ENCODE measurements at places on chromosomes 6 and 20. TPM values are rescaled to one million over a fixed set of nuclear protein-coding genes. Genes with fewer than 3 reads are reported as not detected.

Gene PRL
- not detected for total RNA-seq

Gene EPHA7
- 4.8 TPM for total RNA-seq

Gene PLA2G7
- 0.31 TPM for total RNA-seq

Gene F13A1
- 11.7 TPM for total RNA-seq
